ENCODE measurements at places on chromosomes 12 and 14. TPM values are rescaled to one million over a fixed set of nuclear protein-coding genes. Genes with fewer than 3 reads are reported as not detected.
A peak's percentile ranks its signal among the peaks of the same experiment; 100 is the strongest.

The FLVCR2 gene
- 11.6 TPM for total RNA-seq

DNA sequence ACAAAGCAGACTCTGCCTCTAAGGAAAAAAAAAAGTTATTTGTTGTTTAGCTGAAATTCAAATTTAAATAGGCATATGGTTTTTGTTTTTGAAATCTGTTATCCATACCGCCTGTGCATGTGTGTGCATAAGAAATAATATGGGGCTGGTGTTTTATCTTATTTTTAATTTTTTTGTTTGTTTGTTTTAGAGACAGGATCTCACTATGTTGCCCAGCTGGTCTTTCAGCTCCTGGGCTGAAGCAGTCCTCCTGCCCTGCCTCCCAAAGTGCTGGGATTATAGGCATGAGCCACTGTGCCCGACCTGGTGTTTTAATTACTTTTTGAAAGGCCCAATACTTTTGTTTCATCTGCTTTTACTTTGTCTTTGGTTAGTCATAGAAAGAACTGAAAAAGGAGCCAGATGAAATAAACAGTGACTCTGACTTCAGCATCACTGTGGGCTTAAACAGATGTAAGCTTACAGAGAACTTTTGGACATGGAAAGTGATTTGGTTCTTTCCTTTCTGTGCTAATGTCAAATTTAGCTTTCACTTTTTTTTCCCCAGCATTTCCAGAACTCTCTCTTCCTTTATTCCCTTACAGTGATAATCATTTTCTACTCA lies 37.2 kb downstream of the SUPT16H start:
- DNase-seq: no peak

DNA sequence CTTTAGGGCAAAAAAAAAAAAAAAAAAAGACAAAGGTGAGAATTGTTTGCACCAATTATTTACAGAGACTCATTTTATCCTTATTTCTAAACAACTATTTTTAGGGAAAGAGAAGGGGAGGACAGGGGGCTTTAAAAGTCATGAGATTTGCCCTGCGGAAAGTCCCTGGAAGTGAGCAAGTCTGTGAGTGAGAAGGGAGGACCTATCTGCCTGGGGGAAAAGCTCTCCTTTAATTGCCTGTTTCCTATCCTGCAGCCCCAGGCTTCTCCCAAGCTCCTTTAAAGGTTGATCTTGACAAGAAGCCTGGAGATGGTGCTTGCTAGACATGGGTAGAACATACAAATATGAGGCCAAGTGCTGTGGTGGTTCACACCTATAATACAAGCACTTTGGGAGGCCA lies 8.3 kb upstream of the CHST11 start:
- DNase-seq: no peak

GRCh38 chr12:93001407-93001806 lies 72.3 kb upstream of the EEA1 start:
- DNase-seq: no peak

DNA sequence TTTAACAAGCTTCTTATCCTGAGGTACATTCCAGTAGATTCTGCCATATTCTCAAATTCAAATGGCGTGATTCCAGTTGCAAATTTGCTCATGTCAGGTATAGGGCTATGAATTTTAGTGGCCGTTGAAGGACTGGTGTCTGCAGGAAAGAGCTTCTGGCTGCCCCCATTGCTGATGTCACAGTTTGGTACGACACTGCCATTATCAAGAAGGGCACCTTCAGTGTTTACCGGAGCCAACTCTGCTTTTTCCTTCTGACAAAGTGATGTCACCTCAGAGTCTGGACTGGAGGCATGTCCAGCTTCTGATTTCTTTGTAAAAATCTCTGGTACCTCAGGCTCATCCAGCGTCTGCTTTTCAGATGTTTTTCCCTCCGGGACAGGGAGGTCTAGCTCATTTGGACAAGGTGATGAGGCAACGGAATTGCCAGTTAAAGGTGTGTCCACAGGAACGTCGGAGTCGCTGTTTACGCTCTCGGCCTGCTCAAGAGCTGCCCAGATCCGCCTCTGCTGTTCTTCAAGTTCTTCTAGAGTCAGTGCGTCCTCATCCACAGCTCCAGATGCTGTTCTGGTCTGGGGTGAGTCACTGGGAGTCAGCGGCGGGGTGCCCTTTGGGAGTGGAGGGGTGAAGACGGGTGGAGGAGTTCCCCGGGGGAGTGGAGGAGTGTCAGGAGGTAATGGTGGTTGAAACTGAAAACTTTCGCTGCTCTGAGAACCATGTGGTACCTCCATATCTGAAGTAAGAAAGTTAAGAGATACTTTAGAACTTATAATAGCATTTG lies 27.0 kb downstream of the ZCCHC8 start:
- DNase-seq: peak; percentile 49

The RAP1B gene
- 298 TPM for total RNA-seq

The PFKM gene
- total RNA-seq: 24.1 TPM

DNA sequence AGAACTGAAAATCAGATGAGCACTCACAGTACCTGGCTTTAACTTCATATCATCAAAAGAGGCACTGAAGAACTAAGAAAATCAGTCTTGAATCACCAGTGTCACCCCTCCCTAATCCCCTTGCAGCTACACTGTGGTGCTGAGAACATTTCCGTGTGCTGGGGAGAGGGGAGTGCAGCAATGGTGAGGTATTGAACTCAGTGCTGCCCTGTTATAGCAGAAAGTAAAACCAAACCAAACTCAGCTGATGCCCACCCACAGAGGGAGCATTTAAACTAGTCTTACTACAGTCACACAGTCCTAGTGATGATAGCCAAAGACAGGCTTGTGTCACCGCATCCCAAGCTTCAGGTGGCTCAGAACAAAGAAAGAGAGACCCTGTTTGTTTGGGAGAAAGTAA lies 122.1 kb downstream of the CPNE8 start:
- DNase-seq: no peak

- no peak for DNase-seq
Observed at GRCh38 chr14:53432378-53432802, 279.3 kb upstream of the DDHD1 start.

The SOAT2 gene
- total RNA-seq: not detected

The SYNE3 gene
- total RNA-seq: 88.3 TPM

The POTEG gene
- total RNA-seq: not detected

The BCAT1 gene
- 38.4 TPM for total RNA-seq

- DNase-seq: no peak
Observed at GRCh38 chr14:72336311-72336980, 404.2 kb downstream of the RGS6 start.

DNA sequence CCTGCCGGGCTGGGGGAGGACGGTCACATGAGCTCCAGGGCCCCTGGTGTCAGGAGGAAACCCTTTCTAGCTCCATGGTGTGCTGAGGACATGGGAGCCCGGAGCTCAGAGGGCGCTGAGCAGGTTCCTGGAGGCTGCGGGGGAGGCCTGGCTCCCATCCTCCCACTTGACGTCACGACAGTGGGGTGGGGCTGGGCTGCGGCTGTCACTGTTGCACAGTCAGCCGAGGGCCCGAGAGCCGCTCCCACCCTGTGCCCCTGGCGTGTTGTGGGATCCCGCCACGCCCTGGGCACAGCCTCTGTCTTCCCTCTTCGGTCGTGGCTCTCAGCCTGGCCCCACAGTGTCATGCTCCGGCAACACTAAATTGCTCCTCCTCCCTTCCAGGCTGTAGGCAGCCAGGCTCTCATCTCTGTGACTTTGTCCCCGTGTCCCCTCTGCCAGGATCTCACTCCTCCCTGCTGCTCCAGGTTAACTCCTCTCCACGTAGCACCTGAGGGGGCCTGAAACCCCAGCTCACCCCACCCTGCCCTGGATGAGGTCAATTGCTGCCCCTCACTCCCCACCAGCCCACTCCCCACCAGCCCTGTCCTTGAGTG lies 33.0 kb downstream of the BEGAIN start:
- no peak for DNase-seq
